ENCODE measurements at places on chromosomes 16 and 17.
A peak's percentile ranks its signal among the peaks of the same experiment; 100 is the strongest.

DNA sequence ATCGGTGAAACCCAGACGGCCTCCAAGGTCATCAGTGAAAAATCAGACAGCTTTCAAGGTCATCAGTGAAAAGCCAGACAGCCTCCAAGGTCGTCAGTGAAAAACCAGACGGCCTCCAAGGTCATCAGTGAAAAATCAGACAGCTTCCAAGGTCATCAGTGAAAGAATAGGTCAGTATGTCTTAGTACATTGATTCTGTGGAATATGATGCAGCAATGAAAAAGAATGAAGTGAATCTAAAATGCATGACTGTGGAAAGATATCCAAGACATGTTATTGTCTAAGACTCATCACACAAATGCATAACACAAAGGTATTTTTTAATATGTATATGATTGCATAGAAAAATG lies 72.5 kb downstream of the CMIP start:
- DNase-seq: no peak

GRCh38 chr17:17440010-17440843 lies 36.6 kb upstream of the MED9 start:
- no peak for DNase-seq

GRCh38 chr17:50187751-50188530 lies 13.5 kb downstream of the COL1A1 start:
- no peak for DNase-seq

GRCh38 chr17:72382971-72383722 lies 262.3 kb downstream of the SOX9 start:
- DNase-seq: no peak

- DNase-seq: no peak
Measured at GRCh38 chr17:27497696-27498095, 41.4 kb downstream of the KSR1 start.

DNA sequence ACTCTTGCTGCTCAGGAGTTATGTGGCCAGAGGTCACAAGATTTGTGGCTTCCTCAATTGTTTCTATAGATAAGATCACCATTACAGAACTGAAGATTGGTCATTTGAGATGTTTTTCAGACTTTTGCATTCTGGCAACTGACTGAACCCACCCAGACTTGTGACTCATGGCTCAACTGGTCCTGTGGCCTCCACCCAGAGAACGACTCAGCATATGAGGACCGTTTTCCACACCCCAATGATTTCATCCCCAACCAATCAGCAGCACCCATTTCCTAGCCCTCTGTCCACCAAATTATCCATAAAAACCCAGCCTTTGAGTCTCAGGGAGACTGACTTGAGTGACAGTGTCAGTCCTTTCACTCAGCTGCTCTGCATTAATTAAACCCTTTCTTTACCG lies 143.2 kb upstream of the ASIC2 start:
- no peak for DNase-seq

DNA sequence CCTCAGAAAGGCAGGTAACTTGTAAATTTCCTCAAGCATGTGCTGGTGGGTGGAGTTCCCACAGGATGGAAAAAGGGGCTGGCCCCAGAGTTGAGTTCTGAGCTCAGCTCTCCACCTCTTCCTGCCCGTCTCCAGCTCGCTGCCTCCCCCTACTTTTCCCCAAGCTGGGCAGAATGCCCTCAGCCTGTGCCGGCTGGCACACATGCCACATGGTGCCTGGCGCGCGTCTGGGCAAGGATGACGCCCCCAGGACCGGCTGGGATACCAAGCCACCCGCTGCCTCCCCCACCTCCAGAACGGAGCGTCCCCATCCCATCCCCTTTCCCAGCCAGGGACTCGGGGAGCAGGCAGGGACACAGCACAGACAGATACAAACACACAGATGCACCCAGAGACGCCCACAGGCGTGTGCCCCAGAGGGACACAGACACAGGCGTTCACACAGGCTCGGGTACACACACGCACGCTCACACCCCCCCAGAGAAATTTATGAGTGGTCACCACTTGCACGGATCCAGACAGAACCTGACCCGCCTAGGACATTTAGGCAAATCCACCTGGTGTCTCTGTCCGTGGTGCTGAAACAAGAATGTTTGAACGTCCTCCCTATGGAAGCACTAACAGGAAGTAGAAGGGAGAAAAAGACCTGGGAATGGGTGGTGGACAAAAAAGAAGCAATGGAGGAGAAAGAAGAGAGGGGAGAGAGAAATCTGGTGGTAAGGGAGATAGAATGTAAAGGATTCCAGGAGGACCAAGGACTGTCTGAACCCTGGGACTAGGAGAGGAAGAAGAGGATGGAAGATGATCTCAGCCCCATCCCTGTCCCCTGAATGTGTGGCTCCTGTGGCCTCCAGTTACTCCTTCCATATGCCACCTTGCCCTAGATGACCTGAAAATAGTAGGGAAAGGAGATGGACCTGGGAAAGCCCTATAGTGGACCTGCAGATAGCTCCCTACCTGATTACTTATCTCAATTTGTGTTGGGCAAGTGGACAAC lies 15.5 kb downstream of the NEUROD2 start:
- no peak for DNase-seq

- no peak for DNase-seq
Measured at GRCh38 chr17:16415031-16415924, at the start of gene TRPV2. Gene TRPV2 (plus strand): TSS chr17:16415571. CDS start chr17:16417669, 2,098 bp downstream.

GRCh38 chr17:34580685-34581445 lies 1.5 kb downstream of the TMEM132E start:
- DNase-seq: no peak

- no peak for DNase-seq
Measured at GRCh38 chr16:67425580-67425979, 5.3 kb upstream of the HSD11B2 start.

DNA sequence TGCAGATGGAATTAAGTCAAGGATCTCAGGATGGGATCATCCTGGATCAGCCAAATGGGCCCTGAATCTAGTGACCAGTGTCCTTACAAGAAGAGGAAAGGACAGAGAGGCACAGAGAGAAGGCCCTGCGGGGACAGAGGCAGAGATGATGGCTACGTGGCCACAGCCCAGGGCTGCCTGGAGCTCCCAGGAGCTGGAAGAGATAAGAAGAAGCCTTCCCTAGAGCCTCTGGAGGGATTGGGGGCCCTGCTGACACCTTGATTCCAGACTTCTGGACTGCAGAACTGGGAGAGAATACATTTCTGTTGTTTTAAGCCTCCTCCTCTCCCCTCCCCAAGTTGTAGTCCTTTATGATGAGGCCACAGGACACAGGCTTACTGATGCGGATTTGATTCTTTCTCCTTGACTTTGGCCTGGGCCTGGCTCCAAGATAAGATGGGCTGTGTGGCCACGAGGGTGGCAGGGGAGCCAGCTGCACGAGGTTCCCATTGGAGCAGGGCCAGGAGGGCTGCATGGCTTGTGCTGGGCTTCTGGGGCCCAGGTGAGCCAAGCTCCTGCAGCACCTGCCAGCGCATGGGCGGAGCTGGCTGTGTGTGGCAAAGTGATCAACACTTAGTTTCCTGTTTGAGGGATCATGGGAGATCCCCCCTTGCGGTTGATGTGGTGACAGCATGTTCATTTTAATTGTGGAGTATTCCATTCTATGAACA lies 146.1 kb downstream of the IRF8 start:
- no peak for DNase-seq

DNA sequence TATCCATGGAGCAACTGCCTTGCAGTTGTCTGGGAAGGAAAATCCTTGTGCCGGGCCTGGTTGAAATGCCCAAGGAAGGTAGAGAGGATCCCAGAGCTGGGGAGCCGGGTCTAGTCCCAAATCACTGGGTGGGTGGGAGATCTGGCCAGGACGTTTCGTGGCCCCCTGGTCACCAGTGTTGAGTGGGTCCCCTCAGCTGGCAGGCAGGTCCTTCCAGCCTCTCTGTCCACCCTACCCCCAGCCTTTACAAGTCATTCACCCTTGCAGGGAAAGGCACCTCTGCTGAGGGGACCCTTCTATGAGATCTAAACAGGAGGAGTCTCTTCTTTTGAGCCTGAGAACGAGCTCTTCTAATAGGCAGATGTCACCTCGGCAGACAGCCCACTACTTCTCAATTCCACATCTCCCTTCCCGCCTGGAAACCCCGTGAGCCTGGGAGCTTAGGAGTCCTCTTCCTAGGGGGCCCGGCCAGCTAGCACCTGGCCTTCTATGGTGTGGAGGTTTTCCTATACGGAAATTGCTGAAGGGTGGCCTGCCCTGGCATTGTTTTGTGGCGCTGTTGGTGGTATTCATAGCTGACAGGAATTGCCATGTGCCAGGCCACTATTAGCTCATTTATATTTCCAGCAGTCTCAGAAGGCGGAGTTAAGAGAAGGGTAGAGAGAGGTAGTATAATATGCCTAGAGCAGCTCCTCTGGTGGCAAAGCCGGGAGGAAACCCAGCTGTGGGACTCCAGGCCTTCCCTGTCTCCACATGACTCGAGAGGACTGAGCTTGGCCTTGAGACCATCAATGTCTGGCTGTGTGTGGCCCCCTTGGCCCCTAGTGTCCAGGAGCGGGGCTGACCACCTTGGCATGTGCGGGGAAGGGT lies 13.3 kb downstream of the MPRIP start:
- DNase-seq: no peak

- DNase-seq: no peak
Measured at GRCh38 chr16:77989846-77990245, 32.5 kb upstream of the CLEC3A start.

GRCh38 chr17:66712453-66712852 lies 122.5 kb upstream of the CACNG5 start:
- DNase-seq: no peak

- no peak for DNase-seq
Measured at GRCh38 chr16:54400261-54400660, 113.7 kb upstream of the IRX3 start.

- DNase-seq: no peak
Measured at GRCh38 chr17:44044071-44044470, 22.4 kb downstream of the LSM12 start.

- no peak for DNase-seq
Measured at GRCh38 chr17:41813699-41814124, 908 bp downstream of the FKBP10 start.

- peak; percentile 52 for DNase-seq
Measured at GRCh38 chr17:55348749-55349354, 72.8 kb downstream of the MMD start.

DNA sequence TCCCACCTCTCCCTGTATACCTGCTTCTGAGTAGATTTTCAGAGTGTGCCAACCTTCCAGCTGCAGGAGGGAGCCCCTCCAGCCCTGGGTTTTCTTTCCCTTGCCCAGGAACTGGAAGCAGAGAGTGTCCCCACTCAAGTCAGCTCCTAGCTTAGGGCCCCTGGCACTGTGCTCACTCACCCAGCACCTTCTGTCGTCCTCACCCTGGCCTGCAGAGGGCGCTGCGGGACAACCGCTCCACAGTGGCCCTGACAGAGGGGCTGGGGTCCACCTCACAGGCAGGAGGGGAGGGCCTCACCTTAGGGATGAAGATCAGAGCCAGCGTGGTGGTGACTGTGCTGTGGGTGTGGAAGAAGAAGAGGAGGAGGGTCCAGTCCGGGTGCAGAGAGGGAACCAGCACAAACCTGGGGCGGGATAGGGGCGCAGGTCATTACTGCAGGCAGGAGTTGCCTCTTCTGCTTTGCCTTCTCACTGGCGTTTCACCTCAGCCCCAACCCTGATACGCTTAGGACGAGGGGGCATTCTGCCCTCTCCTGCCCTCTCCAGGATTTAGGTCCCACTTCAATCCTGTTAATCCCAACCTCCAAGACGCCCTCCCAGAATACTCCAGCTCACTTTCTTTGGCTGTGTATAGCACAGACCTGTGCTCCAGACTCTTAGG lies 10.0 kb downstream of the GPR179 start:
- no peak for DNase-seq

DNA sequence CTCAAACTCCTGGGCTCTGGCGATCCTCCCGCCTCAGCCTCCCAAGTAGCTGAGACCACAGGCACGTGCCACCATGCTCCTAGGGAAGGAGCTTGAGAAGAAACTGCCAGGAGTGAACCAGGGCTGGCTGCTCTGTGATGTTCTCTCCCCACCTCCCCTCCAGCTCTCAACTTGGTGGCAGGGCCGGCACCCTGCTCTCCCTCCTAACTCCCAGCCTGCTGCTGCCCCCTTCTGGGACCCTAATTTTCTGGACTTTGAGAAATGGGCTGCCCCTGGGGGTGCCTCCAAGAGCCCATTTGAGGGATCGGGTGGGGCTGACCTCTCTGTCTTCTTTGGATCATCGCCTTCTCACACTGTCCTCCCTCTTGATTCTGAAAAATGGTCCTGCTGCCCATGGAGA lies 14.9 kb upstream of the STAT3 start:
- no peak for DNase-seq

GRCh38 chr16:84754353-84754856 lies 54.6 kb downstream of the USP10 start:
- DNase-seq: no peak

DNA sequence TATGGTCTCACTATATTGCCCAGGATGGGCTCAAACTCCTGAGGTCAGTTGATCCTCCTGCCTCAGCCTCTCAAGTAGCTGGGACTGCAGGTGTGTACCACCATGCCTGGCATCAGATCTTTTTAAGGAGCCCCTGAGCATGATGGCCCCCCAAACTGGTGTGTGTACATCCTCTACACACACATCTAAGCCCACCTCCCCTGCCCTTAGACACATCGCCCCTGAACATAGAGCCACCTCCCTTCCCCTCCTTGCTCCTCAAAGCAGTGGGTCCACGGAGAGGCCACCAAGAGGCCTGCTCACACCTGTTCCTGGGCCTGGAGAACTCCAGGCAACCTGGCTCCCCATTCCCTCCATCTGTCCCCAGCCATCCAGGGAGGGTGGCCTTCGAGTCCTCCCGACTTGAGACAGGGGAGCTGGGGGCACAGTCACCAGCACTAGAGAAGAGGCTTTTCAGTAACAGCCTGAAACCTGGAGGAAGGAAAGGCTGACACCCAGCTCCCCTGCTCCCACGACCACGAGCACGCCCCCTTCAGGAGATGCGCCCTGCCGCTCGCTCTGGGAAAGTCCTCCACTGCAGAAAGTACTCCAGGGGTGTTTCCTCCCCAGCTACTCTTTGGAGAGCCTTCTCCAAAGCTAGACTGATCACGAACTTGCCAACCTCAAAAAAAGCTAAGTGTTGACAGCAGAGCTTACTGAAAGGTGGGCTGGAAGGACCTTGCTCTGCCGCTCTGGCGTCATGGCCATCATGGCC lies 12.6 kb upstream of the PRR29 start:
- no peak for DNase-seq

DNA sequence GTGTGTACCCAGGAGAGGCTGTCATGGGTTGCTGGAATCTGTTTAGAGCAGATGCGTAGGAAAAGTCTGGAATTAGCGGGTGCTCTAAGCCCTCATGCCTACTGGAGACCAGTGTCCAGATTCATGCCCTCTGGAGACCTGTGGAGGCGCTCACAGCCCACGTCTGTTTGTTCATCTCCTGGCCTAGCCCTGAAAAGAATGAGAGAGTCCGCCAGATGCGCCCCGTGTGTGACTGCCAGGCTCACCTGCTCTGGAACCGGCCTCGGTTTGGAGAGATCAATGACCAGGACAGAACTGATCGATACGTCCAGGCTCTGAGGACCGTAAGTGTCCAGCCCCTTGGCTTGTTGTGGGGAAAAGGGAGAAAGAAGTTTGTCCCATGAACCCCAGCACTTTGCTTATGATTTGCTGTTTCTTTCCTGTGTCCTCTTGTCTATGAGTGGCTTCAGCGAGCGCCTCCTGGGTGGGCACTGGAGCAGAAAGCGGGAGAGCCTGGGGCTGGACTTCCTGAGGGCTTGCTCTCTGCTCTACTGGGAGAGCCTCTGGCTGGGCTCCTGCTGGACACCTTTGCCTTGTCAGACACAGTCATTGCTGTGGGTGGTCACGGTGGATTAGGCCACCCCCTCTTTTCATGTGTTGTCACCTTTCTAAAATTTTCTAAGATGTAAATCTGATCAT lies 35.3 kb downstream of the PRMT7 start:
- DNase-seq: no peak

Measured in SK-N-MC (cell line).